ENCODE measurements at places on chromosomes 6 and 20.

- no peaks in the 10 kb centered on the region for H3K36me3 ChIP-seq
- H3K4me3 ChIP-seq = no peak overlapping the region
- DNase-seq = no peak
- H3K27me3 ChIP-seq = no peaks in the 10 kb centered on the region
These were observed 7.2 kb downstream of the PKIG start for GRCh38 chr20:44589537-44589936.

- H3K4me3 ChIP-seq = no peak overlapping the region
- DNase-seq = no peak
- H3K4me1 ChIP-seq = no peaks in the 10 kb centered on the region
These were observed 940.6 kb upstream of the FLRT3 start for GRCh38 chr20:15278041-15278440.

- H3K4me3 ChIP-seq = no peak overlapping the region
- peaks cover 29% of the 10 kb centered on the region for H3K36me3 ChIP-seq
- peaks cover 95% of the 10 kb centered on the region for H3K4me1 ChIP-seq
These were observed 128.2 kb downstream of the JARID2 start for GRCh38 chr6:15374119-15374518.

DNA sequence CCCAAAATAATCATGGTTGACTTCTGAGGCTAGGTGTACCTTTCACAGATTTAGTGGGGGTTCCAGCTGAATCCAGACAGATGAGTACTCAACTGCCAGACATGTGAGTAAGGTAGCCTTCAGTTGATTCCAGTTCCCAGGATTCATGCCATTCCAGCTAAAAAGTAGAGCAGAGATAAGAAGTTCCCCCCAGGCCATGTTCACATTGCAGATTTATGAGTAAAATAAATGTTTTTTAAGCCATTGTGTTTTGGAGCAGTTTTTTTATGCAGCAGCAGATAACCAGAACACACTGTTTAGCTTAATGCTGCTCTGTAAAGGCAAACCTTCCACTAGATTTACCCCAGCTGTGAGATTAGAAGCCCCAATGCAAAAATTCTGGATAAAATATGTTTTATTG is 245.0 kb downstream of the RFPL4B start:
- H3K27ac ChIP-seq = no peak overlapping the region
- H3K36me3 ChIP-seq = peaks cover 5% of the 10 kb centered on the region
- H3K4me1 ChIP-seq = no peaks in the 10 kb centered on the region
- H3K4me3 ChIP-seq = no peak overlapping the region
- no peak for DNase-seq
- no peaks in the 10 kb centered on the region for H3K27me3 ChIP-seq

DNA sequence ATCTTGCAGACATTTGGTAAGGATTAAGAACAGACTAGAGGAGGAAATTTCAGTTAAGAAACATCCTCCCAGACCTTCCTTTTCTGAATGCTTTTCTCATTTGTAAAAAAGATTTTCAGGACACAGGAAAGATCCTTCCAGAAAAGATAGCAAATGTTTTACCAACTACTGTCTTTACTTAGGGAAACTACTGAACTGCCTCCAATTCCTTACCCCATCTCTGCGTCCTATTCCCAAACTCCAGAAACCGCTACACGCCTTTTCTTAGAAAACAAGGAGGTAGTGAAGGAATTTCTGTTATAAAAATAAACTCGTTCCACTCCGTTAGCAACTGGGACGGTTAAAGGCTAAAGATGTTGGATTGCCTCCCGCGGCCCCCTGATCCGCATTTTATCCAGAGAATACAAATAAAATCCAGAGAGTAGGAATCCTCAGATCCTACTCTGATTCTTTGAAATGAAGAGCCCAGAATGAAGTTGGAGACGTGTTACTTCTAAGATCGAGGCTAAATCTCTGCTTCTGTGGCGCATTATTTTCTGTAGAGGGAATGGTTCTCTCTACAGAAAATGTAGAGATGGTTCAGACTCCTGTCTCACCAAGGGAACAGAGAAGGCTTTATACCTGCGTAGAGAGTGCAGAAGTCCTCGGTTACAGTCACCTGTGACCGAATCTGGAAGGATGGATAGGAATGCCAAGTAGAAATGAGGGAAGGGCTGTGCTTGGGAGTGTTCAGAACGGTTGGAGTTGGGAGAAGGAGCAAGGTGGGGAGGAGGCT is 133.0 kb downstream of the GPX5 start:
- peak; percentile 54 for DNase-seq
- peaks cover 18% of the 10 kb centered on the region for H3K27me3 ChIP-seq
- H3K36me3 ChIP-seq = no peaks in the 10 kb centered on the region
- H3K27ac ChIP-seq = no peak overlapping the region
- H3K4me3 ChIP-seq = peak overlapping the region; percentile 73
